GM13977 (cell line): ENCODE measurements at places on chromosomes 1 and 21.

DNA sequence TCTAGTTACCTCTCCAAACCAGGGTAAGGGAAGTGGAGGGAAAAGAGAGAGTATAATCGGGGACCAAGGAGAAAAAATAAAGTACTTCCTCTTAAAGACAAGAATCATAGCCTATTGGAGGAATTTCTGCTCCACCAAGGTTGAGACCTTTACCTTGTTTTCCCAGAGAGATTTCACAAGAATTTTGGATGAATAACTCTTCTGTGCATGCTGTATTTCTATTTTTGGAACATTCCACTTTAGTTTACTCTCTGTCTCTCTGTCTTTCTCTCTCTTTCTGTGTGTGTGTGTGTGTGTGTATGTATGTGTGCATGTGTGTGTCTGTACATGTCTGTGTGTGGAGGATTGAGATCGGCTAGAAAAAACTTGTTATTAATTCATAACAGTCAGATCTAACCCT, 318.4 kb upstream of the RGS18 start:
- no peak for DNase-seq

DNA sequence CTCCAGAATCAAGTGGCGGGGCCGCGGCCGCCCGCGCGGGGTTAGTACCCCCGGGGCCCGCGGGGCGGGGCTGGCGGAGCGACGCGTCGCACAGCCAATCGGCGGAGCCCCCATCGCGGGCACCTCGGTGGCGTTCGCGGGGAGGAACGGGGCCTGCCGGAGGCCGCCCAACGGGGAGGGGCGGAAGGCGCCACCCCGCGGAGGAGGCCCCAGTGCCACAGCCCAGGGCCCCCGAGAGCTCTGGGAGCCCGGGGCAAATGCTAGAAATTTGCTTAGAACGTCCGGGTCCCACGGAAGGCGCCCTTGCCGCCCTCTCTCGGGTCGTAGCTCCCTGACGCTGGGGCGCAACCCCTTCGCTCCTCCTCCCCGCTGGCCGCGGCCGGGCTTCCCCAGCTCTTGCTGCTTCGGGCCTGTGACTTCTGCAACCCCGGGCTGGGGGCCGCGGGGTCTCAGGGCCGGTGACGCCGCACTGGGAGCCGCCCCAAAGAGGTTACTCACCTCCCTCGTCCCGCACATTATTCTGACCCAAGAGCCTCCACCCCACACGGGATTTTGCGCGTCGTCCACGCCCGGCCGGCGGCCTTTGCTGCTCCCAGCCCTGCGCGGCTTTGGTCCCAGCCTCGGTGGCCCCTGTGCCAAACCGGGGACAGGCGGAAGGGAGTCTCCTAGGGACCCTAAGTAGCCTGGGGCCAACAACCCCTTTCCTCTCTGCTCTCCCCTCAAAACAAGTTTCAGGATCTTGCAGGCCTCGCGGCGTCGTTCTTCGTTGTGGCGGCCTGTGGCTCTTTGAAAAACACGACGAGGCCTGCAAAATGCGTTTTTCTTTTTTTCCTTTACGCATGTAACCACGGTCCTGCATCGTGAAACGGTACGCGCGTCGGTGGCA, at the start of gene RUNX3:
TSS of gene RUNX3 (minus strand) at position 17 of the 886 bp plus-strand sequence. CDS start 408 bp downstream, outside the sequence.
- DNase-seq: peak; percentile 99

- DNase-seq: no peak
These were observed 2.1 kb downstream of the PLEKHG5 start for GRCh38 chr1:6489383-6489765.

DNA sequence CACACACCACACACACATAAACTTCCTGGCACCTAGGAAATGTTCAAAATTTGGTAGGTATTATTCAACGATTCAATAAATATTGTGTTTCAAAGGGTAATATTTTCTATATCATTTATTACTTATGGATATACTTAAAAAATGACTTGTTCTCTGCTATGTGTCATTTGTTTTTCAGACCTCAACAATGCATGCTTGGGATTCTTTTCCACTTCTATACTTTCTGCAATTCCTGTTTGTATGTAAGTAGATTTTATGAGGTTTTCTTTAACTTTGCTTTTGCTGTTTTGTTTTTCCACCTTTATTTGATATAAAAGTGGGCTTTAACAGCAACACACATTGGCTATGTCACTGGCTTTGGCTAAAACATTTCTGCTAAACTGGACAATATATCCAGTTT, 3.5 kb downstream of the CEP170 start:
- DNase-seq: no peak

- no peak for DNase-seq
These were observed 233.2 kb upstream of the FMN2 start for GRCh38 chr1:239858529-239858928.

DNA sequence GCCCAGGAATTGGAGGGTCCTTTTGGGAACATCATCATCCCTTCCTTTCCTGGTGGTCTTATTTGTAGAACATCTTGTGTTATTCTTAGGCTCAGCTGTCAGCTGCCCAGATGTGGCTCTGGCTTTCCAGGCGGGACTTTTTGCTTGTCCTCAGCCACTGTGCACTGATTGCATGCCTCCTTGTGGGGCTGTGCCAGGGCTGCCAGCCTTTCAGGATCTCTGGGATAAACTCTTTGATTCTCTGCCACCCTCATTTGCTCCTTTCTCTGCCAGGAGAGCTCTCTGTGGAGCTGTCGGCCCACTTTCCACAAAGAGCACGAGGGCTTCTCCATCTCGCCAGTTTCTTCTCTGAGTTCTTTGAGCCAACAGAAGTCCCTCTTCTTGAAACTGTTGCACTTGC, 63.1 kb downstream of the PTPRU start:
- no peak for DNase-seq

GRCh38 chr1:74729741-74730478, 2.9 kb downstream of the CRYZ start:
- no peak for DNase-seq

DNA sequence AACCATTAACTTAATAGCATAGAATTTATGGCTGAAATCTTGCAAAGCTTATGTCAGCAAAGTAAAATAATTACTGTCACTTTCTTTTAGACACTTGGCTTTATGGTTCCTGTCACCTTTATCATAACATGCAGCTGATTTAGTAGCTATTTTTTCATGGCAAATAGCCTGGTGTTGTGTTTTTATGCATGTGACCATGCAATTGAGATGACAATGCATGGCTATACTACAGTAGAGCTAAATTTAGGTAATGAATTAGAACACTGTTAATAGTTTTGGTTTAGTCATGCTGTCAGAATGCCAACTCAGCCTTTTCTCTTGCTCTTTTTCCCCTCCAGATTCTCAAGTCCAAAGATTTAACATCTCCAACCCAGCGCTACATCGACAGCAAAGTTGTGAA, 88.6 kb downstream of the TGFB2 start:
- DNase-seq: no peak

- DNase-seq: no peak
These were observed 22.0 kb upstream of the BLACAT1 start for GRCh38 chr1:205477759-205478247.

- DNase-seq: no peak
These were observed at the start of gene HTR1D for GRCh38 chr1:23217421-23218115. TSS of gene HTR1D (minus strand) at chr1:23217502. CDS start at chr1:23194219, 23,283 bp downstream.

GRCh38 chr1:24203404-24203803, 16.3 kb upstream of the IFNLR1 start:
- DNase-seq: peak; percentile 60

DNA sequence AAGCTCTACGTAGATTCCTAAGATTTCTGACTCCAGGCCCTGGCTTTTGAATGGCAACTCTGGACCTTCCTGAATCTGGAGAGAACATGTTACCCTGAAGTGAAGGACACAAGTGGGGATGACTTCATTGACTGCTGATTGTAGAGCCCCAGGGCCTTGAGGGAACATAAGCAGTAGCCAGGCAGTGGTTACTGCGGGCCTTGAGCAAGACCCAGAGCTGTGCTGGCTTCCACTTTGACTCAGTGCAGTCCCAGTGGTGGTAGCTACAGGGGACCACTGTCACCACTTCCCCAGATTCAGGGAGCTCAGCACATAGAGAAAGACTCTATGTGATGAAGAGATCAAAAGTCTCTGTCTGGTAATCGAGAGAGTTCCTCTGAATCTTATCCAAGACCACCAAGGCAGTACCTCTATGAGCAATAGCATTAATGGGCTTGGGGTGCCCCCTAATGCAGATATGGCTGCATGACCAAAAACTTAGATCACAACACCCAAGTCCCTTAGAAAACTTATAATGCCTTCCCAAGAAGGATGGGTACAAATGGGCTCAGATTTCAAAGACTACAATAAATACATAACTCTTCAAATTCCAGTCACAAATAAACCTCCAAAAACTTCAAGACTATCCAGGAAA, 1278.3 kb downstream of the AMY1C start:
- DNase-seq: no peak

DNA sequence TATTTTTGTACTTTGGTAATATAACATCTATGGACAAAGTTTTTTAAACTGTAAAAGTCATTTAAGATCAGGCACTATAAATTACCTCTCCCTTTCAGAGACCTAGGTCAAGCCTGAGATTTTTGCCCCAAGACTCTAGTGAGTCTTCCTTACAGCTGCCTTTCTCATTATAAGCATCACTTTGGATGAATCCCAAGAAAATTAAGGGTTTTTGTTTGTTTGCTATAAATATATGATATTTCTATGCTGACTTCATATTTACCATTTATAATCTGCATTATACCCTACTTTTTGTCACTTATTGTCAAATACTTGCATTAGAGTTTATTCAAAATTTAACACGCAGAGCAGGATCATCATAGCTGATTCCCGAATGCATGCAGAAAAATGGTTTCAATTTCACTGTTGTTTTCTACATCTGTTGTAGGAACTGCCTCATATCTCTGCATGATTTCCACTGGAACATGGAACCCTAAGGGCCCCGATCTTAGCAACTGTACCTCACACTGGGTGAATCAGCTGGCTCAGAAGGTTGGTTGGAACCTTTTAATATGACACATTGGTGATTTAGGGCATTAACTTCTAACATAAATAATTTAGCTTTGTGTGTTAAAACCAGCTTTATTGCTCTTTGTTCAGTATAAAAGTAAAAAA, 150.0 kb downstream of the ADGRL2 start:
- no peak for DNase-seq

GRCh38 chr1:246096356-246096755, 410.7 kb downstream of the SMYD3 start:
- DNase-seq: no peak

GRCh38 chr1:222904451-222904850, 89.6 kb downstream of the DISP1 start:
- DNase-seq: no peak

GRCh38 chr21:36735724-36736320, 36.9 kb downstream of the SIM2 start:
- DNase-seq: no peak

DNA sequence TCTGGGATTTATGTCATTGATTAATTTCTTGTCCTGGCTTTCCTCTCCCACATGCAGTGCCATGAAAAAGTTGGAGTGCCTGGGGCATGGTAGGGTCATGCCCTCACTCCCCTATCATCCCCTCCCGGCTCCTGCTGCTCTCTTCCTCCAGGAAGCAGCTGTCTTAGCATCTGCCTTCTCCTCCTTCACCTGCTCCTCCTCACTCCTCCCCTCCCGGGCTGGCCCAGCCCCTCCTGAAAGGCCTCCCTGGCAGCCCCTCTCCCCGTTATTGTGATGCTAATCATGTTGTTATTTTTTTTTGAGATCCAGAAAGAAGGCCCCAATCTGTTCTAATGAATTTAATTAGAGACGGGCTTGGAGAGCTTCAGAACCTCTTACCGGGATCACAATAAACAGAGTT, 36.3 kb upstream of the NFASC start:
- no peak for DNase-seq

DNA sequence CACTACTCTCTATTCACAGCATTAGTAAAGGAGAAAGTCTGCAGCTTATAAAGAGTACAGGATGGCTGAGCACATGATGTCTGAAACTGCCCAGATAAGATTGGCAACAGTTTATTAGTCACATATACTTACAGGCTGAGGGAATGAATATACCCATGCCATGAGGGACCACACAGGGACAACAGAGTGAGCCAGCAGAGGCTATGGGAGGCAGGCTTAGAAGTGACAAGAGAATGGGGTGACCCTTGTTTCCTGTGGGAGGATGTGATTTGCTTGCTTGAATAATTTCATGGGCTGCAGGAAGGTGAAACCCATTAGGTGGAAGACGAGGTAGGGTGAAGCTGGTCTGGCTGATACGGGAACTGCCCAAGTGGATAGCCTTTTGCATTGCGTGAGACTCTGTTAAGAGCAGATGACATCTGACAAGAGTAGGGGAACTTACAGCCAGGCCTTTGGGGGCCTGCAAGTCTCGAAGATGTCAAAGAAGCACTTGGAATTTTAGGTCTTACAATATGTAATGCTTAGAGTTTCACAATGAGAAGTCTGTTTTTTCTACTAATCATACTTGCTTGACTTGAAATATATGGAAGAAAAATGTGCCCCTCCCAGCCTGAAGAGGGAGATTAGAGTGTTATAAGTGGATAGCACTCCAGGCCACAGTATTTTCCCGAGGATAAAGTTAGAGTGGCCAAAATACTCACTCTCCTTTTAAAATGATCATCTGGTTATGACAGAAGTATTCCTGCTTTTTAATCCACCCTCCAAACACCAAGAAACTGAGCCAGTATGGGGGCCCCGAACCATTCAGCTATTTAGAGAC, 34.6 kb upstream of the TNFSF4 start:
- DNase-seq: no peak

DNA sequence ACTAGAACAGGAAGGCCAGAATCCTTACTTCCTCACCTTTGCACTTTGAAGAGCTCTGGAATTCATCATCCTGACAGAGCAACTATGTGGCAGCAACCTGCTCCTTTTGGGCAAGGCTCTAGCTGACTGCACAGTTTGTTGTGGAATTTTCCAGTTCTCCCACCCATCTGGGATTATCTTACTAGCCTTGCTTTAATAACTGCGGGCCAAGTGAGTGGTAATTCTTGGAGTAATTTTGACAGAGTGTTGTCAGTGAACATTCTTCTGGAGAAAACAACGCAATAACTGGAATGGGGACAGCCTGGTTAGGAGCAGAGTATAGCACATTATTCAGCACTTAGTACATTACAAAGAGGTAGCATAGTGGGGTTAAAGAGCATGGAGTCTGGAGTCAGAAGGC, 75.3 kb downstream of the NTMT2 start:
- DNase-seq: no peak

DNA sequence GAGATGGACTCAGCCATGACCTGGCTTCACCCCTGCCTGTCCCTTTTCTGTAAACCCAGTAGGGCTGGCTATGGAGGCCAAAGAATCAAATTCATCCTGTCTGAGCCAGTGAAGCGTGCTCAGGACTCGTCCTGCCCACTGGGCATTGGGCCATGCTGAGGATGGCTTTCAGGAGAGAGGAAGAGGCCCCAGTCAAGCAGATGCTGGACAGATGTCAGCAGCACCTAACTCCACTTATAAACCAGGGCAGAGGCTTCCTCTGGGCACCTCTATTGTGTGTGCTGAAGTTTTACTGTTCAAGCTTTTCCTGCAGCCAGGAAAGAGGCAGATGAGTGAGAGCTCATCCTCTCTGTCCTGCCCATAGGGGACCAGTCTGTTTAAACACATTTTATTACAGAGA, 97.4 kb upstream of the GCLM start:
- no peak for DNase-seq

- DNase-seq: no peak
These were observed 5.8 kb upstream of the MMEL1 start for GRCh38 chr1:2638466-2639115.
